ENCODE measurements at places on chromosomes 1 and 21.
A peak's percentile ranks its signal among the peaks of the same experiment; 100 is the strongest.

GRCh38 chr1:17957588-17958267 is 149.9 kb upstream of the IGSF21 start:
- DNase-seq = no peak

GRCh38 chr1:37035796-37036666 is 1.7 kb upstream of the GRIK3 start:
- DNase-seq = peak; percentile 47

DNA sequence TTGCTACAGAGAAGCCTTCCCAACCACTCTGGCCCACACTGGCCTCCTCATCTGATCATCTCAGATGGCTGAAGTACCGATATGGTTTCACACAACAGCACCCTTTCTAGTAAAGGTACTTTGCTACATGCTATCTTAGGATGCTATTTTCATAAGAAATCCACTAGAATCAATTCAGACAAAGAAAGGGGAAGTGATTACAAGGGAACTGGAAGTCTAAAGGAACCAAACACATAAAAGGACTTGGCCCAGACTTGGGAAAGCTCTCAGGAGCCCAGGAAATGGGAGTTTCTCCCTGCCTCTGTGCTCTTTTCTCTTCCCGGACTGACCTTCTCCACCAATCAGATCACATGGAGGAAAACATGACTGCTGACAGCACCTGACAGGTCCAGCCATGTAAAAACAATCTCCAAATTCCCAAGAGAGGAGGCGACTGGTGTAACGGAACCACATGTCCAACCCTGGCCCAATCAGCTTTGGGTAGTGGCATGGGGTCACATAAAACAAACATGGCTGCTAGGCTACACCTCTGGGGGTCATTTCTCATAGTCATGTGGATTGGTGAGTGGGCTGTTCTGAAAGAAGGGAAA is 12.7 kb upstream of the FOXE3 start:
- DNase-seq = no peak

- DNase-seq = no peak
Measured at GRCh38 chr1:33147997-33148314, 33.9 kb downstream of the TRIM62 start.

GRCh38 chr1:94925561-94926125 is 1.3 kb downstream of the CNN3 start:
- DNase-seq = peak; percentile 46

DNA sequence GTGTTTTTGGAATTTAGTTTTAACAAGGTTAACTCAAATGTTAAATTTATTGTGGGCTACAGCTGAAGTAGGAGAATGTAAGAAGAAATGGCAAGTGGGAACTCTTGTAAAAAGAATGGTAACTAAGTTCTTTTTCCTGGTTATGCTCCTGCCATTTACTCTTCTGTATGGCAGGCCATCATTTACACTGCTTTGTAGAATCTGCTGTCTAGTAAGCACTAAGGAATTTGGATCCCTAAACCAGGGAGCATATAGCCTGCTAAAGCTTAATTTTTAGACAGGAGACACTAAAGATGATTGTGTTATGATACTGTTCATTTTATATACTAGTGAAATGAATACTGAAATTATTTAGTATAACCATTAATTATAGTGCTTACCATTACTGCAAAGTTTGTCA is 85.3 kb downstream of the CAMTA1 start:
- DNase-seq = no peak

DNA sequence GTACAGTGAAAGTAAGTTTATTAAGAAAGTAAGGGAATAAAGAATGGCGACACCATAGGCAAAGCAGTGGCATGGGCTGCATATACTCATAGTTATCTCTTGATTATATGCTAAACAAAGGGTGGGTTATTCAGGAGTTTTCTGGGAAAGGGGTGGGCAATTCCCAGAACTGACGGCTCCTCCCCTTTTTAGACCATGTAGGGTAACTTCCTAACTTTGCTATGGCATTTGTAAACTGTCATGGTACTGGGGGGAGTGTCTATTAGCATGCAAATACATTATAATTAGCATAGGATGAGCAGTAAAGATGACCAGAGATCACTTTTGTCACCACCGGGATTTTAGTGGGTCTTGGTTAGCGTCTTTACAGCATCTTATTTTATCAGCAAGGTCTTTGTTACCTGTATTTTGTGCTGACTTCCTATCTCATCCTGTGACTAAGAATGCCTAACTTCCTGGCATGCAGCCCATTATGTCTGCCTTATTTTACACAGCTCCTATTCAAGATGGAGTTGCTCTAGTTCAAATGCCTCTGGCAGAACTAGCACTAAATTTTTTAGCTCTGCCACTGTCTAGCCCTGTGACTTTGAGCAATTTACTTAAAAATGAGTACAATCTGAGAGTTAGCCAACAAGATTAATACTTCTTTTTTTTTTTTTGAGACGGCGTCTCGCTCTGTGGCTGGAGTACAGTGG is 110.3 kb upstream of the PALMD start:
- no peak for DNase-seq
